Activated naive CD4-positive, alpha-beta T cell treated with anti-CD3 and anti-CD28 coated beads, Interleukin-2, amount 10 ng/mL, durations not matched to agents 7 days and 5 days (primary cell): ENCODE measurements at places on chromosomes 2 and 18.

DNA sequence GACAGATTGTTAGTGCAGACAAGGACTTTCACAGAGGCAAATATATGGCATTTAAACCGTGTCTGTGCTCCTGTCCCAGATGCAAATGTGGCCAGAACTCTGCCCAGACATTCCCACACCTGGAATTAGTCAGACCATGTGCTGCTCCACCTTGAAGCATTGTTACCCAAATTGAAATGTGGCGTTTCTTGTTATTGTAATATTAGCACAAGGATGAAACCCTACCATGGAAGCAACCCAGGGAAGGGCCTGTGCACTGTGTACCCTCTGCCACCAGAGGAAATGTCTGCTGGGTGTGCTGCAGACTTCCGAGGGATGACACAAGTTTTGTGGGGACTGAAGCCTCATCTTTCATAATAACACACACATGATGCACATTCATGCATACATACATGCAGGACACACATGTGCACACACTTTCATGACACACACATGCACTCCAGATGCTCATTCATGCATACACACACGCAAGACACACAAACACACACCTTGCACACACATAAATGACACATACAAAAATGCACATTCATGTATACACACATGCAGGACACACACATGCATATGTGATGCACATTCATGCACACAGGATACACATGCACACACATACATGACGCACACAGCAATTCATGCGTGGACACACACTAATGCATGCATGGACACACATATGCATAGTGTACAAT lies 133.2 kb upstream of the SNTG2 start:
- H3K27ac ChIP-seq: no peak overlapping the region
- no peaks in the 10 kb centered on the region for H3K4me1 ChIP-seq
- no peaks in the 10 kb centered on the region for H3K36me3 ChIP-seq

DNA sequence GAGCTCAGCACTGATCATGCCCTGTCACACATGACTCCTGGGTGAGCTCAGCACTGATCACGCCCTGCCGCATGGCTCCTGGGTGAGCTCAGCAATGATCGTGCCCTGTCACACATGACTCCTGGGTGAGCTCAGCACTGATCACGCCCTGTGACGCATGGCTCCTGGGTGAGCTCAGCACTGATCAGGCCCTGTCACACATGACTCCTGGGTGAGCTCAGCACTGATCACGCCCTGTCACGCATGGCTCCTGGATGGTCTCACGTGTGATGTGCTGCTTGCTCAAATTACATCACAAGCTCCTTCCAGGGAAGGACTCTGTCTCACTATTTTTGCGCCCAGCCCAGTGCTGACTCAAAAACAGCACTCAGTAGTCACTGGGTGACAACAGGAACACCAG lies 258.0 kb downstream of the HDAC4 start:
- no peak overlapping the region for H3K4me3 ChIP-seq
- no peaks in the 10 kb centered on the region for H3K4me1 ChIP-seq
- H3K36me3 ChIP-seq: peaks cover 63% of the 10 kb centered on the region
- H3K27ac ChIP-seq: no peak overlapping the region
- no peak for DNase-seq

DNA sequence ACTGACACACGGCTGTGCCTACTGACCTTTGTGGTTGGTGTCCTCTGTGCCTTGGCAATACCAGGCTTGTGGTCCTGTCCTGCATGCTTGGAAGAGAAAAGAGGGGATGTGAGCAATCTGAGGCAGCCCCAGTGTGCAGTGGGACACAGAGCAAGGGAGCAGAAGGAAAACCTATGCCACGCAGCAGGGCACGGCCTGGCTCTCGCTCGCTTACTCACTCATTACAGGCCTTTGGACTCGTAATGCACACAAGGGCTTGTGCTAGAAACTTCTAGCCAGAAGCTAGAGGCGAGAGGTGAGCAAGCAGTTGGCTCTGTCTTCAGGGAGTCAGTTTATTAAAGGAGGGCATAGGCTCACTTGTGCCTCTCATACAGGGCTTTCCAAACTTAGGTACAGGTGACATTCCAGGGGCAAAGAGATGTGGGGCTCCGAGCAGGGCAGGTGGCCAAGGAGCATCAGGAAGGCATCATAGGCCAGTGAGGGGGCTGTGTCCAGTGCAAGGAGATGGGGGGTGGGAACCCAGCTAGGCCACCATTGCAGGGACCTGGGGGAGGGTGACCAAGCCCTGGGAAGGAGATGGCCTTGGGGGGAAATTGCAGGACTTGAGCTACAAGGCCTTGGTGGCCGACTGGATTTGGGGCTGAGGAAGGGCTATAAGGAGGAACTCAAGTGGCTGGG lies 100.8 kb downstream of the DYSF start:
- no peaks in the 10 kb centered on the region for H3K27me3 ChIP-seq
- no peak overlapping the region for H3K4me3 ChIP-seq
- no peaks in the 10 kb centered on the region for H3K4me1 ChIP-seq
- no peak overlapping the region for H3K27ac ChIP-seq
- DNase-seq: no peak
- H3K36me3 ChIP-seq: no peaks in the 10 kb centered on the region

- no peak overlapping the region for H3K4me3 ChIP-seq
- no peaks in the 10 kb centered on the region for H3K4me1 ChIP-seq
- H3K36me3 ChIP-seq: no peaks in the 10 kb centered on the region
These were observed 10.3 kb upstream of the GALNT14 start for GRCh38 chr2:31148514-31148913.

GRCh38 chr2:11812466-11813248 lies 66.2 kb downstream of the LPIN1 start:
- no peak for DNase-seq
- H3K36me3 ChIP-seq: peaks cover 67% of the 10 kb centered on the region
- H3K4me3 ChIP-seq: no peak overlapping the region
- H3K27ac ChIP-seq: peak overlapping the region; percentile 35
- H3K27me3 ChIP-seq: no peaks in the 10 kb centered on the region

DNA sequence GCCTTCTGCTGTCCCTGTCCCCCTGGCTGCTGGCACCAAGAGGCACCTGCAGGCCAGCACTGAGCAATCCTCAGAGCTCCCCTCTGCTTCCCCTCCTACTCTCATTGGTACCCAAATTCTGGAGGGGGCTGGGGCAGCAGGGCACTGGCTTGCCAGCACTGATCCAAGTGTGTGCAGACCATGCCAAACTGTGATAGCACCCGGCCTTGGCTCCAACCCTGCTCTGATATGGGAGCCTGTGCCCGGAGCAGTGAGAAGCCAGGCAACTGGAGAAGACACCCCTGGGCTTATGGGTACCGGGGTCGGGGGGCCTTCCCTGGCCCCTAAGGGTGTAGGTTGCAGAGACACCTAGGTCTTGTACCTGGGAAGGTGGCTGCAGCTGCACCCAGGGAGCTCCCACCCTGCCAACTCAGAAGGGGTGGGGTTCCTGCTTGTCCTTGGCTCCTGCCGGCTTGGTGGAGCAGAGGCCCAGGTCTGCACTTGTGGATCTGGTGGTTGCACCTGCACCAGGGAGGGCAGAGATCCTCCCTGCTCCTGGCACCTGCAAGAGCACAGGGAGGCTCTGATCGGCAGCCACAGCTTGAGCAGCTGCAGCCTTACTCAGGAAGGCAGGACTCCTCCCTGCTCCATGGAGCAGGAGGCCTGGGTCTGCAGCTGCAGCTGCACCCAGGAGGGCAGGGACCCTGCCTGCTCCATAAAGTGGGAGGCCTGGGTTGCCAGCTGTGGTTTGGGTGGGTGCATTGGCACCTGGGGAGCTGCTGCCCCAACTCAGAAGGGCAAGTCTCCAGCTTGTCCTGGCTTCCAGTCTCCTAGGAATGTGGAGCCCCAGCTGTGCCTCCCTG lies 96.3 kb downstream of the BCL2L11 start:
- peaks cover 29% of the 10 kb centered on the region for H3K36me3 ChIP-seq
- H3K27ac ChIP-seq: no peak overlapping the region
- H3K4me3 ChIP-seq: no peak overlapping the region

GRCh38 chr18:66553824-66554223 lies 50.1 kb downstream of the CDH19 start:
- H3K27me3 ChIP-seq: no peaks in the 10 kb centered on the region
- DNase-seq: no peak
- no peak overlapping the region for H3K27ac ChIP-seq
- H3K36me3 ChIP-seq: no peaks in the 10 kb centered on the region
- no peak overlapping the region for H3K4me3 ChIP-seq
- H3K4me1 ChIP-seq: no peaks in the 10 kb centered on the region

DNA sequence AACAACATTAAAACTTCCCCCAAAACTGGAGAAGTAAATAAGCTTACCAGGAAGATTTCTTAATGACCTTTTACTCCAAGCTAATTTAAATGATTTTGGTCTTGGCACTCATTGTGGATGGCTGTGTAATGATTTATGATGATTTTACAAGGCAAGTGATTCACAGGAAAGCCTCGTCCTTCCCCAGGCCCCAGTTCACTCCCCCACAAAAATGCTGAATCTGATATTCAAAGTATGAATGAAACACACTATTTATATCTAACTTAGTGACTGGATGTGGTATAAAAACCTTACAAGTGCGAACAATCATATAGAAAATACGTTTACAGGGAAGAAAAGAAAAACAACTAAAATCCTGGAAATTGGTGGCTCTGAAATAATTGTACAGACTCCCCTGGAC lies 49.8 kb downstream of the ZNF516 start:
- H3K36me3 ChIP-seq: no peaks in the 10 kb centered on the region
- no peak for DNase-seq
- peaks cover 6% of the 10 kb centered on the region for H3K27me3 ChIP-seq
- H3K4me1 ChIP-seq: peaks cover 3% of the 10 kb centered on the region
- H3K4me3 ChIP-seq: no peak overlapping the region

GRCh38 chr2:95372216-95372829 lies 30.2 kb upstream of the FAHD2A start:
- no peak overlapping the region for H3K4me3 ChIP-seq
- H3K36me3 ChIP-seq: no peaks in the 10 kb centered on the region
- peaks cover 35% of the 10 kb centered on the region for H3K27me3 ChIP-seq
- DNase-seq: no peak
- peaks cover 5% of the 10 kb centered on the region for H3K4me1 ChIP-seq
- H3K27ac ChIP-seq: no peak overlapping the region

GRCh38 chr2:186882511-186883071 lies 33.6 kb upstream of the ZSWIM2 start:
- DNase-seq: no peak
- H3K27me3 ChIP-seq: no peaks in the 10 kb centered on the region
- H3K4me3 ChIP-seq: no peak overlapping the region
- no peaks in the 10 kb centered on the region for H3K4me1 ChIP-seq

GRCh38 chr2:5915881-5916310 lies 223.7 kb downstream of the SOX11 start:
- no peaks in the 10 kb centered on the region for H3K27me3 ChIP-seq
- DNase-seq: peak; percentile 24
- H3K36me3 ChIP-seq: no peaks in the 10 kb centered on the region

- peaks cover 35% of the 10 kb centered on the region for H3K36me3 ChIP-seq
- no peaks in the 10 kb centered on the region for H3K4me1 ChIP-seq
- H3K27me3 ChIP-seq: no peaks in the 10 kb centered on the region
- no peak overlapping the region for H3K27ac ChIP-seq
These were observed 43.3 kb downstream of the DDX1 start for GRCh38 chr2:15634846-15635490.

DNA sequence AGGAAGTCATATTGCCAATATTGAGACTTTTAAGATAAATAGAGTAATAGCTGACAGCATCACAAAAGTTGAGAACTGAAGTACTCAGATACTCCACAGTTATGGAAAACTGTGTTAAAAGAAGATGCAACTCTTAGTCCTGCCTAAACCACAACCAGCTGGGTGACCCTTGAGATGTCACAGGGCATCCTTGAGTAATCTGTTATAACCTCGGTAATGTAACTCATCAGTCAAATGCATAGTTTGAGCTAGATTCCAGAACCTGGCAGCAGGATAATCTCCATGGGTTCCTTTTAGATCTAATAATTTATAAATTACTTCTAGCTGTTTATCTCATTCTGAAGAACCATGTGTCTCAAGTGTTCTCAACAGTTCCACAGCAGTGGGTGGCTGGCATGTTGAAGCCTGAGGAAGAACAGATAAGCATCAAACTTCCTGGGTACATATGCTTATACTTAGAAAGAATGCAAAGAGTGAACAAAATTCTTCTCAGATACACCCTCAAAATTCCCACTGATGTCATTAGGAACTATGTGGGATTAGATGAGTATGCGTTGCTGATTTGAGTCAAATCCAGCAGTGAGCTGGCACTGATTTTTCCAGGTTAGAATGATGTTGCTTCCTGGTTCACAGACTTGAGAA lies 304.1 kb upstream of the ERBB4 start:
- no peak overlapping the region for H3K4me3 ChIP-seq
- no peak overlapping the region for H3K27ac ChIP-seq
- no peaks in the 10 kb centered on the region for H3K36me3 ChIP-seq
- no peak for DNase-seq
- no peaks in the 10 kb centered on the region for H3K27me3 ChIP-seq
- peaks cover 4% of the 10 kb centered on the region for H3K4me1 ChIP-seq

GRCh38 chr2:205892251-205892655 lies 193.7 kb downstream of the INO80D start:
- H3K27ac ChIP-seq: no peak overlapping the region
- peaks cover 10% of the 10 kb centered on the region for H3K27me3 ChIP-seq
- no peaks in the 10 kb centered on the region for H3K36me3 ChIP-seq

GRCh38 chr2:46003903-46004473 lies 293.2 kb upstream of the EPAS1 start:
- no peak overlapping the region for H3K4me3 ChIP-seq
- no peak overlapping the region for H3K27ac ChIP-seq
- DNase-seq: no peak
- H3K36me3 ChIP-seq: no peaks in the 10 kb centered on the region
- H3K4me1 ChIP-seq: peaks cover 2% of the 10 kb centered on the region

- H3K4me1 ChIP-seq: peaks cover 55% of the 10 kb centered on the region
- DNase-seq: no peak
- H3K27ac ChIP-seq: peak overlapping the region; percentile 92
- no peaks in the 10 kb centered on the region for H3K27me3 ChIP-seq
- H3K36me3 ChIP-seq: peaks cover 82% of the 10 kb centered on the region
These were observed 147.9 kb downstream of the DOCK10 start for GRCh38 chr2:224894356-224894755.

DNA sequence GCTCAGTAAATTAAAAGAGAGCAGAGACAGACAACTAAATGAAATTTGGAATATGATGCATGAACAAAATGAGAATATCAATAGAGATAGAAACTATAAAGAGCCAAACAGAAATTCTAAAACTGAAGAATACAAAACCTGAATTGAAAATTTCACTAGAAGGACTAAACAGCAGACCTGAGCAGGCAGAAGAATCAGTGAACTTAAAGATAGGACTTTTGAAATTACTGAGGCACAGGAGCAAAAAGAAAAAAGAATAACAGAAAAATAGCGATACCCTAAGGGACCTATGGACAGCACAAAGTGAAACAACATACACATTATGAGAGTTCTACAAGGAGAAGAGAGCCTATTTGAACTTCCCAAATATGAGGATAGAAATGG lies 41.6 kb downstream of the UNC50 start:
- H3K27me3 ChIP-seq: no peaks in the 10 kb centered on the region
- no peak for DNase-seq
- peaks cover 64% of the 10 kb centered on the region for H3K4me1 ChIP-seq
- H3K36me3 ChIP-seq: peaks cover 64% of the 10 kb centered on the region

DNA sequence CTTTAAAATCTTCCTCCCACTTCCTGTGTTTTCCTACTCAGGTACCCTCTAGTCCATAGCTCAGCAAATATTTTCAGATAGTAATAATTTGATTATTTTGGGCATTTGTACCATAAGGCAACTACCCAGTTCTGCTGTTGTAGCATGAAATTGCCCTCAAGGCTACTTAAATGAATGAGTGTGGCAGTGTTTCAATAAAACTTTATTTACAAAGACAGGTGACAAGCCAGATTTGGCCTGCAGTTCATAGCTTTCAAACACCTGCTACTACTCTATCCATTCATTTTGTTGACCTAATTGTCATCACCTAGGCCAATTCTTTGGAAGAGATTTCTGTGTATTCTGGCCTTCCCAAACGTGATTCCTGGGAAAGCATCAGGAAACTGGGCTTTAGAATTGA lies 28.9 kb downstream of the NYAP2 start:
- no peak for DNase-seq
- H3K27ac ChIP-seq: no peak overlapping the region
- no peaks in the 10 kb centered on the region for H3K36me3 ChIP-seq
